ENCODE measurements at places on chromosomes 2 and 18.
A peak's percentile ranks its signal among the peaks of the same experiment; 100 is the strongest.

- DNase-seq = no peak
Observed at GRCh38 chr18:26471027-26471426, 77.3 kb downstream of the KCTD1 start.

DNA sequence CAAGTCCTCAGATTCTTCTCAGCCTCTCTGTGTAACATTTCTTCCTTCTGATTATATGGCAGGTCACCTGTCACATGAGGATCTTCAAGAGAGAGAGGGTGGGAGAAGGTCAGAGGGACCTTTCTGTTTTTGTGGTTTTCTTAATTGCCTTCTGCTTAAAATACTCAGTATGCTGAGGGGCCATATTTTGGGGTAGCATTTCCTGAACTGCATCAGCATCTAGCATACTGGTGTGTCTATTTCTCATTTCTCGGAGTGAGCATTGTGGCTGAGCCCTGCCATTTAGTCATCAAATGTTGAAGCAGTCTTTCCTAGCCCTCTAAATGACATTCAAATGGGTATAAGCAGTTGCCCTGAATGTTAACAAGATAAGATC, 162.7 kb downstream of the MYO3B start:
- DNase-seq = no peak

- no peak for DNase-seq
Observed at GRCh38 chr2:235939471-235939870, 228.7 kb downstream of the GBX2 start.

- DNase-seq = no peak
Observed at GRCh38 chr2:161422816-161423403, 6.8 kb downstream of the TBR1 start.

DNA sequence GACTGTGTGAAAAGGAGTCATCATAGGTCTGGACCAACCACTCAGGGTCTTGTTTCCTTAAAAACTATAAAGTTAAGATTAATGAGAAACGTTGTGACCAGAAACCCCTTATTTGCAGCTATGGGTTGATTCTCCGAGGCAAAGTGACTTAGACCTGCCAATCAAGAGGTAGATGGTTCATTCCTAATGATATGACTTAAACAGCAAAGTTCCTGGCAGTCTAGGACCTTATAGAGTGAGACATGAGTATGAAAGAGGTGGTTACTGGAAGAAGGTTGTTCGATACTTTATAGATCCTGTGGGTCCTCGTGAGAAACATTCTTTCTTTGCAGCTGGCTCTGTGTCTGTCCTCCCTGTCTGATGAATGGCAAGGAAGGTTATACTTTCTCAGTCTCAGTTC, 8.0 kb downstream of the SFXN5 start:
- no peak for DNase-seq

DNA sequence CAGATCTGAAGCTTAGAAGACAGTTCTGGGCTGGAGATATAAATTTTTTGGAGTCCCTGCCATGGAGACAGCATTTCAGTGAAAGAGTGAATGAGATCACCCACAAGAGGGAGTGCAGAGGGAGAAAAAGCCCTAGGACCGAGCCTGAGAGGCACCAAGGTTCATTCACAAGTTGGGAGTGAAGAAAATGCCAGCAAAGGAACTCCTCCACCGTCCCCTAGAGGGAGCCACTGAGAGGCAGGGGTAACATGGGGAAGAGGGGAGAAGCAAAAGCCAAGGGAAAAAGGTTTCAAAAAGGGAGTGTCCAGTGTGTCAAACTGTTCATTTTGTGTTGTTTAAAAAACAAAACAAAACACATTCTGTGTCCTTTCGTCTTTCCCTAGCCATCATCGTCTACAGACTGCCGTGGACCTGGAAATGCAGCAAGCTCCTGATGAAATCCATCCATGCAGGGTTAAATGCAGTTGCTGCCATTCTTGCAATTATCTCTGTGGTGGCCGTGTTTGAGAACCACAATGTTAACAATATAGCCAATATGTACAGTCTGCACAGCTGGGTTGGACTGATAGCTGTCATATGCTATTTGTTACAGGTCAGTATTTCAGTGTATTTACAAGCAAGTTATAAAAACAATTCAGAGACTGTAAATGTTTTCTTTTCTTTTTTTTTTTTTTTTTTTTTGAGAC, 19.1 kb downstream of the CYBRD1 start:
- no peak for DNase-seq

- DNase-seq = no peak
Observed at GRCh38 chr2:187379869-187380268, 68.2 kb downstream of the CALCRL start.

- DNase-seq = no peak
Observed at GRCh38 chr2:172723286-172723685, 12.4 kb upstream of the RAPGEF4 start.

GRCh38 chr2:157509744-157510143, 65.9 kb upstream of the CYTIP start:
- no peak for DNase-seq

DNA sequence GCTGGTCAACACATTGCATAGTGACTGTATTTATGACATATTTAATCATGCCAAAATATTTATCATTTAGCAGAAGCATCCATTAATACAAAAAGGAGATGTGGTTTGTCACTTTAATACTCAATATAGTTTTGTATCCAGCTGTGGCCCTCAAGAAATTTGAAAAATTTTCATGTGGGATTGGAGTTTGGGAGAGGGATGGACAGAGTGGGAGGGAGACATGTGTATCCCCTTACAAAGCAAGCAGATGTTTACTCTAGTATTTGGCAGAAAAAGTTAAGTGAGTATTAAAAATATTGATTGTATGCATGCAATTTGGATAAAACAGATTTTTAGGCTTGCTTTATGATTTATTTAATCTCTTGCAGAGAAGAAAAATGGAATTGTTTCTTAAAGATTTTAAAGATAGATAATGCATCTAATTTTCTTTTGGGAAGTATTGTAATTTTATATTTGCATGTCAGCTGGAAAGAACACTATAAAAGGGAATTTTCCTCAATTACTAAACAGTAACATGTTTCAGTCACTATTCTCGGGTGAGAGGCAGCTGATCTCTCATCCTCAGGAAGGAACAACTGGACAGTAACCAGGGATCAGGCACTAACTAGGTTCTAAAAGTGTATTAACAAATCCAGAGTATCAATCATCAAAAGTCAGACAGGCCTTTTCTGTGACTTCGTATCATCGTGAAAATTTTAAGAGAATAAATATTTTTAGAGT, 1184.7 kb upstream of the NXPH2 start:
- DNase-seq = no peak

DNA sequence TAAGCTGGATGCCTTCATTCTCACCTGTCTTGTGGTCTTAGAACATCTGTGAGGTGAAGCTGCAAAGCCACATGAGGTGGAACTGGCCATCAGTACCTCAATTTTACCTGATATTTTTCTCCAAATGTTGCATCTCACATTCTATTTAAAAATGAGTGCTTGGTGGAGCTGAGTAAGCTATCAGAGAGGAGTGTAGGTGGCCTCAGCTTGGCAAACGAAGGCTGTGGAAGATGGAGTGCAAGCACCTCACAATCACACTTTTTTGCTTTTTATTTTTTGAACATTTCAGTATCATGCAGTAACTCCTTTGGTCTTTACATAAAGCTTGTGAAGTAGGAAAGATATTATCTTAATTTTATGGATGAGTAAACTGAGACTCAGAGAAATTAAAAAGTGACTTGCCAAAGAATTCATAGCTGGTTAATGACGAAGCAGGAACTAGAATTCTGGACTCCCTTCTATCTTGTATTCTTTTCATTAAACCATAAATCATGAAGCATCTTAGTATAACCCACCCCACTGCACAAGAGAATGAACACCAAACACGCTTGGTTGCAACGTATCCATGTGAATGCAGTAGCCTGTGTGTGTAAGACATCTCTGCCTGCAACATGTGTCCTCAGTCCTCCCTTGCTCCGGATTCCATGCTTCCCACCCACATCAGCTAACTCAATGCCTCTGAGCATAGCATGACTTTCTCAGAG, 27.2 kb downstream of the C2orf49 start:
- no peak for DNase-seq

GRCh38 chr2:121818546-121818945, 63.1 kb downstream of the TSN start:
- no peak for DNase-seq

DNA sequence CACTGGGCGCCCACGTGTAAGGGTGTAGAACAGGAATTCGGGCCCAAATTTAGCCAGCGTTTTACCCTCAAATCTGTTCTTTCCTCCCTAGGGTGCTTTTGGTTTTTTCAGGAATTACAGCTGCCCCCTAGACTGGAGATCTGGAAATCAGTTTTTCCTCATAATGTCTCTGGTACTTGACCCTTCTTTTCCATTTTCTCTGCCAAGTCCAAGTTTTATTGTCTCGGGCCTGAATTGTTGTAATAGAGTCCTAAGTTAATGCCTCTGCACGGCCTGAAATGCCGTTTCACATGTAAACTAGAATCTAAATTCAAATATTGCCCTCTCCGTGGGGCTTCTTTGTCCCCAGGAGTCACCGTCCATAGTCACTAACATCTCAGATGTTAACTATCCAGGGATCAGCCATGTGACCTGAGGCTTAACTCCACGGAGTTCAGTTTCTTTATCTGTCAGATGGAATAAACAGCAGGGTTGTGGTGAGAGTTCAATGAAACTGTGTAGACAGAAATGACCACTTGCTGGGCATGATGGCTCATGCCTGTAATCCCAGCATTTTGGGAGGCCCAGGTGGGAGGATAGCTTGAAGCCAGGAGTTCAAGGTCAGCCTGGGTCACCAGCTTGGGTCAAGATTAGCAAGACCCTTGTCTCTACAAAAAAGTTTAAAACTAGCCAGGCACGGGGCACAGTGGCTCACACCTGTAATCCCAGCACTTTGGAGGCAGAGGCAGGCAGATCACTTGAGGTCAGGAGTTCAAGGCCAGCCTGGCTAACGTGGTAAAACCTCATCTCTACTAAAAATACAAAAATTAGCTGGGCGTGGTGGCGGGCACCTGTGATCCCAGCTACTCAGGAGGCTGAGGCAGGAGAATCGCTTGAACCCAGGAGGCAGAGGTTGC, 12.7 kb upstream of the CABLES1 start:
- DNase-seq = no peak

DNA sequence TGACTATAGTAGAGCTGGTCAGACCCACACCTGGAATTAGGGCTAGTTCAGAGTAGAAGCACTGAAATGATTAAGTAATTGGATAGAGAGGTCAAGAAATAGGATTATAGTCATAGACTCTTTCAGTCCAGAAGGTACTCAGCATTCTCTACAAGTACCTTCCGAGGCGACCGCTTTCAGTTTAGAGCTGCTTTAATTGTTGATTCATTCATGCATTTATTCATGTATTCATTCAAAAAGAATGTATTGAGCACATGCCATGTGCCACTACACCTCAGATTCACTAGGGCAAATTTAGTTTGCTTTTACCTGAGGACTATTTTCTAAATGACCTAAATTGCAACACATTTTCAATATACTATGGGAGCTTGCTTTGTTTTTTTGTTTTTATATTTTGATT, 48.7 kb downstream of the CRIM1 start:
- peak; percentile 53 for DNase-seq

DNA sequence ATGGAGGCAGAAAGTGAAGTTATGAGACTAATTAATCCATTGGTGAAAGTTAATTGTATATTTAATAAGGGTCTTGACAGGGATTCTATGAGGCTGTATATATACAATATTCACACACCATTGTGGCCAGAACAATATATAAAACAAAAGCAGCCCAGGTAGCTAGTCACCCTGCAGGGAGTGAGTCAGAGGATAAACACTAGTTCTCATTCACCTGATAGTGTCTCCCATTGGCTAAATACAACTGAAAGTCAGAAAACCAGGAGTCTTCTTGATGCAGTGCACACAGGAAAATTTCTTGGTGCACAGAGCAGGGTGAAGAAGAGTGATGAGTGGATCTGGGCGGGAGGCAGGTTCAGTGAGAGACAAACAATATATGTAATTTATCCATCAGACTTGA, 465.2 kb downstream of the ERBB4 start:
- DNase-seq = no peak

DNA sequence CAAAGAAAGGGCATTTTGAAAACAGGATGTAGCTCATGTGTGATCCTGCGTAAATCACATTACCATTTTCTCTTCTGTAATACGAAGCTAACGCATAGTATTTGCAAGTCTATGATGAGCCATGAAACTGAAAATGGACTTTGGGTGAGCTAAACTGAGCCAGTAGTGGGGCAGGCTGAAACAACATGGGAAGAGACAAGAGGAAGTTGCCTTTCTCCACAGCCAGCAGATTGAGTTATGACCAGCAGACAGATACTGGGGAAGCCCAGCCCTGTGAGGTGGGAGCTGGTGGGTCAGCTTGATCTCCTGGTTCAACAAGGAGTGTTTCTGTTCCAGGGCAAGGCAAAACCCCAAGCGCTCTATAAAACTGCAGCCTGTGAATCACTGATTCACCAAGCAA, 11.8 kb downstream of the CYRIA start:
- no peak for DNase-seq

DNA sequence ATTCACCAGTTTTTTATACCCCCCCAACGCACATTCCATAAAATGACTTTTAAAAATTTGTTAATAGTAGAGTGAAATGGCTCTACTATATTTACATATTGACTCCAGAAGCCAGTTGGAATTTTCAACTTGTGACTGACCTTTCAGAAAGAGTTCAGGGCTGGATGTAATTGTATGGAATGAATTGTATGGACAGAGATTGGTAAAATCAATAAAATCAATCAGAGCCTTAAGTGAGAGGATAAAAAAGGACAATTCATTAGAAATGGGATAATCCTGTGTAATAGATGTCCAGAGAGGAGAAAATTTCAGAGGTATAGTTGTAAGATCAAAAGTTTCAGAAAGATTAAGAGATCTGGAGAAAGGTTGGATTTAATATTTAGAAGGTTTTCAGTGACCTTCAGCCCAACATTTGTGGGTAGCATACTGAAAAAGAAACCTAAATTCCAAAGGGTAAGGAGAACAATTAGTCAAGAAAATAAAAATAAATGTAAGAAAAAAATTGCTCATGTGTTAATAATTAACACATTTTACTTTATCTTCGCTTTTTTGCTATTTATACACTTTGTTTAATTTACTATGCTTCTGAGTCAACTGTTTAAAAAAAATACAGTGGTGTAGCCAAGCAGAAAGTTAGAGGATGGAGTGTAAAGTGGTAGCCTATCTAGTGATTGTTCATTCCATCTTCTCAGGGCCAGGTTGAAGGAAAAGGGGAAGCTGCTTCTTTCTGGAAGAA, 385.4 kb upstream of the TMEFF2 start:
- DNase-seq = no peak

- no peak for DNase-seq
Observed at GRCh38 chr2:28447943-28448792, 47.7 kb upstream of the PLB1 start.
